ENCODE measurements at places on chromosomes 13 and 19. TPM values are rescaled to one million over a fixed set of nuclear protein-coding genes. Genes with fewer than 3 reads are reported as not detected.

DNA sequence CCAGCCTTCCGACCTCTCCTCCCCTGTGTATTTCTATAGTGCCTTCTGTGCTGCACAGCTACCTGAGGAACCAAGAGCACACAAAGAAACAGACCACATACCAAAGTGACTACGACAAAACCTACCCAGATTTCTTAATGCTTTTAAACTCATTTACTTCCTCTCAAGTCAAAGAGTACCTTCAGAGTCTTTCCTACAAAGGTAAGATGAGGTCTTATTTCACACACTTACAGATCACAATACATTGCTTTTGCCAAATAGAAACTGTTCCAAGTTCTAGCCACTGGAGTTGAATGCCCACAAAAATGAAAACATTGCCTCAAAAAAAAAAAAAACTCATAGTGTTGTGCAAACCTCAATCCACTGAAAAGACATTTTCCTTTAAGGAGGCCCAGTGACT, 36.4 kb downstream of the TEX26 start:
- DNase-seq: no peak

Gene MYO1F
- 0.26 TPM for total RNA-seq

- DNase-seq: no peak
Observed at GRCh38 chr13:29515372-29515771, 80.1 kb downstream of the SLC7A1 start.

- DNase-seq: no peak
Observed at GRCh38 chr19:6733338-6734095, 3.9 kb downstream of the GPR108 start.

Measured in A673 (cell line).